ENCODE measurements at places on chromosomes 3 and 15.

GRCh38 chr3:169324452-169324785, 339.1 kb downstream of the MECOM start:
- DNase-seq: peak; percentile 11

DNA sequence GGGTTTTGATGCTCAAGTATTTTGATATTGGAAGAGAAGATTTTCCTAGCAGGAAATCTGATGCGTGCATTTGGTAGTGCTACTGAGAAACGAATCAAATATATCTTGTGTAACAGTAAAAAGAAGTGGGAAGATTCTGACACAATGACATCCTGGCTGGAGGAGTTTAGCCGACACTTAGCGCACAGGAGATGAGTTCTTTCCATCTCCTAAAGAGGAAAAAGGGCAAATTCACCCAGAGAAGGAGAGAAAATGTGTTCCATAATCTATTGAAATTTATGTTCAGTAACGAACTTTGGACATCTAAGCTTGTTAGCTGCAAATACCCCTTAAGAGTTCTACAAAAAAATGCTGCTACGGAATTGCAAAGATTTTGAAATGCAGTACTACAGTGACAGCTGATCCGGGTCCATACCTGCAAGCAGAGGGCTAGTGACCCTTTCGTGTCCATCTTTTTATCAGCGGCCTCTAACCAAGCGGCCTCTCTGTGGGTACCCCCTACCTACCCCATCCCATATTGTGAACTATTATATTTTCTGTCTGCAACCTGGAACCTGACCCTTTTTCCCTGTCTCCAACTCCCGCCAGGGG, 971 bp downstream of the CPOX start:
- no peak for DNase-seq

DNA sequence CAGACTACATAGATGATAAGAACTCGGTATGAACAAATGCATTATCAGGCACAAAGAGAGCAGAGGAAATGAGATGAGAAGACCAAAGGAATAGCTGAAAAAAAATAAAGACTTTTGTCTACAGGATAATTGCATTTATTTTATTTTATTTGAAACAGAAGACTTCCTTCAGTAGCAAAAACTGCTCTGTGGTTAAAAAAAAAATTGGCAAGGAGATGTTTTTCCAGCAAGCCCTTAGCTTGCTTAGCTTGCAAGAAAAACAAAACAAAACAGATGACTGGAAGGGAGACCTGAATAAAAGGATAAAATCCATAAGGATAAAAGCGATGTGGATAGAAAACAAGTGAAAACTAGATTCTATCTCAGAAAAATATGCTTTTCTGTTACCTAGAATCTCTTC, 9.1 kb upstream of the PPM1L start:
- DNase-seq: no peak

DNA sequence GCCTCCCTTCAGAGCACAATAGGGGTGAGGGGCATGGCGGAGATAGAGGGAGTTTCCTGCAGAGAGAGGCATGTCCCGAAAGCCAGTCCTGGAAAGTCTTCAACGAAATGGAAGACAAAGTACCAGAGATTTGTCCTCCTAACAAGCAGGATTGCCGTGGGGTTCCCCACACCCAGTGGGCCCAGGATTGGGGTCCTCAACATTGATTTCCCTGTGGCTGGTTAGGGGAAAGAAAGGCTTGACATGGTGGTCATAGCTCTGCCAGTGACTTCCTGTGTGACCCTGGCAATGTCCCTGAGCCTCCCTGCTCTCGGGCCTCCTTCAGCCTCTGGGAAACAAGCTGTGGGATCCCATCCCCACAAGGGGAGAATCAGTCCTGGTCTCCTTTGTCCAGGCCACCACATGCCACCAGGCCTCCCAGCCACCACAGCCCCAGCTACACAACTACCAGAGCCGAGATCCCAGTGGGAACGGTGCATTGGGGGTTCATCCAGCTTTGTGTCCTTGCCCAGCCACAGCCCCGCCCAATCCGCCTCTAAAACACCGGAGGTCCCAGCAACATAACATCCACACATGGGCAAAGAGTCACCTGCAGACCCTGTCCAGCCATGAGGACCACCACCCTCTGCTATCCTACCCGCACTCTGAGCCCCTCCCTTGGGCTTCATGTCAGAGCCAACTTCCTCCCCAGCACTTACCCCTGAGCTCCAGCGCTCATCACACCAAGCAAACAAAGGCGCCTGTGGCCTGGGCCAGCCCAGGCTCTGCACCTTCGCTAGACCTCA, 63.0 kb downstream of the ADAMTS17 start:
- DNase-seq: no peak

GRCh38 chr15:60652870-60653269, 173.9 kb upstream of the ICE2 start:
- DNase-seq: no peak

- DNase-seq: no peak
Observed at GRCh38 chr3:71450162-71450561, 133.4 kb downstream of the FOXP1 start.

GRCh38 chr15:40353697-40354096, 2.9 kb downstream of the PHGR1 start:
- no peak for DNase-seq

GRCh38 chr3:25782938-25783660, at the start of gene NGLY1:
Gene NGLY1, minus strand, starts transcription at chr3:25783443. Its CDS starts 53 bp downstream, at chr3:25783390.
- DNase-seq: peak; percentile 83

- DNase-seq: no peak
Observed at GRCh38 chr3:129890125-129890524, 3.4 kb downstream of the TMCC1 start.

- no peak for DNase-seq
Observed at GRCh38 chr3:143168855-143169192, 49.3 kb downstream of the CHST2 start.

GRCh38 chr15:83694015-83694414, 40.1 kb downstream of the ADAMTSL3 start:
- no peak for DNase-seq

- no peak for DNase-seq
Observed at GRCh38 chr15:60589728-60590127, 110.8 kb upstream of the ICE2 start.

DNA sequence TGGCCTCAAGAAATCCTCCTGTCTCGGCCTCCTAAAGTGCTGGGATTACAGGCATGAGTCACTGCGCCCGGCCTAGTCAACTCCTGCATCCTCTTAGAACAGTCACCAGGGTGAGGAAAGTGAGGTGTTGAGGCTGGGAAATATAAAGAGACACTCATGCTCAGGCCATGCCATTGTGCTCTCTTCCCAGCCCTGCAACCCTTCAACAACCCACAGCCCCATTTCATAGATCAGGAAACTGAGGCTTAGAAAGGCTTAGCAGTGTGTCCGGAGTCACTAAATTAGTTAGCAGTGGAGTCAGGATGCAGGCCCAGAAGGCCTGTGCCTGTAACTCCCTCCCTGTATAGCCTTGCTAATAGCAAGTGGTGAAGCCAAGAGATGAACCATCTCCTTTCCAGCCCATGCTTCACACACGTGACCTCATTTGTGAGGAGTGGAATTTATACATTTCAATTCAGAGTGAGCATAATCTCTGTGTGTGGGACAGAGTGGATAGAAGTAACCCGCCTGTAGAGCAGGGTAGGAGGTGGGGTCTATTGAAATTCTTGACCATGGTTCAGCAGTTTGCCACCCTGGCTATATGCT, 51.7 kb upstream of the USP3 start:
- DNase-seq: no peak

DNA sequence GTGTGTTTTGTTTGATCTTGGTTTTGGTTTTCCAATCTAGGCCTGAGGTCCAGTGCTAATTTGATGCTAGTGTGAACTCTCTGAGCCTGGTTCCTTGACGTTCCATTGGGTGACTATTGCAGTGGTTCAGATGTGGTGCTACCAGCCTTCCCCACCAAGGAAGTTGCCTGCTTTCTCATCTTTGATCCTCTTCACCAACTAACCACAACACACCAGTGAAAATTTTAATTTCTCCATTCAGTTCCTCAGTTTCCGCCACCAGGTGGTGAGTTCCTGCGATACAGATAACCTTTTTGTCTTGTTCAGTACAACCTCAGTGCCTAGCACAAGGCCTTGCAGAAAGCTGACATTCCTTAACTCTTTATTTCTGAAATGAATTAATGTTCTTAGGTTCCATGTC, 337.4 kb upstream of the TPRG1 start:
- DNase-seq: no peak

DNA sequence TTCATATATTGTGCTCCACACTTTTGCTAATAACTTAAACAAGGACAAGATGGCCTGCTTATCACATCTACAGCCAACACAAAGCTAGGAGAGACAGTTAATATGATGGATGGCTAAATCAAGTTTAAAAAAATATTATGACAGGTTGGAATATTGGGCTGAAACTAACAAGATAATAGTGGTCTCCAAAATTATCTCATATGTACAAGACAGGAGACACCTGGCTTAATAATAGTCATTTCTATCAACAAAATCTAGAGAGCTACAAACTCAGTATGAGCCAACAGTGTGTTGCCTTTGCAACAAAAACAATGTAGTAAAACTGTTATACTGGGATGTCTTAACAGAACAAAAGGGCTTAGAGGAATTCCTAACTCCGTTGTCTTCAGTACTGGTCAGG, 317.1 kb upstream of the COL8A1 start:
- DNase-seq: no peak

DNA sequence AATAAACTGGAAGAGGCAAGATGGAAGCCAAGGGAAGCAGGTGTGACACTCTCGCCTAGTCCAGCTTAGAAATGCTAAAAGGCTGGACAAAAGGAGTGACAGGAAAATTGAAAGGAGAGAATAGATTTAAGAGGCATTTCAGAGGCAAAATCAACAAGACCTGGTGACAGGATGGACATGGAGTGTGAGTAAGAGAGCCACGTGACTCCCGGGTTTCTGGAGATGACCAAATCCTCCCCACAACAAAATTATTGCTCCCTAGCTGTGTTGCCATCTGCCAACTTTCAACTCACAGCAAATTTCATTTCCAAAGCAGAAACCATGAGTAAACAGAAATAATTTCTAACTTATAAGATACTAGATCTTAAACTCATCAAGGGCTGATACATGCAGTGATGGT, 52.6 kb downstream of the MTHFS start:
- no peak for DNase-seq

DNA sequence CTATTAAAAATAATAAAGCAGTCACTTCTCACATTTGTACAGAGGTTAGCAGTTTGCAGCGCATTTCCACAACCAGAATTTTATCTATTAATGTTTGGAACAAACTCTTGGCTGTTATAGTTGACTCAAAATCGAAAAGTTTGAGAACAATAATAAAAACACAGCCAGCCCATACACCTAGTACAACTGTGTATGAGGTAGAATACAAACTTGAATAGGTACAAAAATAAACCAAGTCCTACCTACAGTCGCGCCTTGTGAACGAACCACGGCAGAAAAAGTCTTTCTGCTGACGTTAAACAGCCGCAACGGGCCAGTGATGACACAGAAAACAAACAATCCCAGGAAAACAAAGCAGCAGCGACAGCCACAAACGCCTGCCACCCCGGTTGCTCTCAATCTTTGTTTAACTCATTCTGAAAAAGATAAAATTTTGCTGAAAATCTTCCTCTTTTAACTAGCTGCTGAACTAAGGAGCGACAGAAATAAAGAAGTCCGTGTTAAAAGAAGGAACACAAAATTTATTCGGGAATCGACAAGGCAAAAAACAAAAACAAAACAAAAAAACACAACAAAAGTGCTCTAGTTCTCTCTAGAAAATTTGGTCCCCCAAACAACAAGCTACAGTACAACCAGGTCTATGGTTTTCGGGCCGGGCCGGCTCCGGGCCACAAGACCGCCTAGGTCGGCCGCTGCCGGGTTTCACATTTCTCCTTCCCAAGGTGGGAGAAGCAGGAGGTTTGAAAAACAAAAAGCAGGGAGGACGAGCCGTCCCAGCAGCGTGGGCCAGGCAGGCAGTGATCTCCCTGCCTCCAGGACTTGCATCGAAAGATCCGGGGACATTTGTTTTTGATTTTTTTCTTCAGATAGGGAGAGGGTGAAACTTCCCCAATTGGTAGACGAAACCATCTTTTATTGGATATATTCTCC, 2.9 kb downstream of the FOXL2 start:
- no peak for DNase-seq

GRCh38 chr15:95929232-95929846, 401.2 kb upstream of the NR2F2 start:
- DNase-seq: no peak

DNA sequence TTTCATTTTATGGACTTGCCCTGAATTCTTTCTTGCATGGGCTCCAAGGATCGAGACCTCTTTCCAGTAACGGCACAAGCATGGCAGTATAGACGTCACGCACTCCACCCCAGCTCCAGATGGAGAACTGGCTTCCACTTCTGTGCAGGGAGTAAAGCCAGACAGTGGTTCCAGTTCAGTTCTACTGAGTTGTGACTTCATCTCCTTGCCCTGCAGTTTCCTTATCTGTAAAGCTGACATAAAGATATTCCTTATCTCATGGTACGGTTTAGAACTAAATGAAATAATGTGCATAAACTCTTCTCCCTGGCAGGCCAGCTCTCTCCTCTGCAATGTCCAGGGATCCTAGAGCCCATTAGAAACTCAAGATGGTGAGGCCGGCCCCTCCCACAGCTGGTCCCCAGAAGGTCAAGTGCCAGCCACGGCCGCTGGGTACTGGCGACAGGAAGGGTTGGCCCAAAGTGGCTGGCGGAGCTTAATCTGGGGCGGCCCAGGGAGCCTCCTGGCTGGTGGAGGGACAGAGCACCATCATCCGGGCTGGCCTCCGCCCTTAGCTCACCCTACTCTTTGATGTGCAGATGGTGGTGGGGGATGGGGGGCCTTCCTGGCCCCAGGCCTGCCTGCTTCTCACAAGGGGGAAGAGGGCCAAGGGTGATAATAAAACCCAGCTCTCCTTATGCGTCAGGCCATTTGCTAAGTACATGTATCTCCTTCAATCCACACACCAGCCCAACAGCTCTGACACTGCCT, 7.2 kb downstream of the MESP2 start:
- DNase-seq: no peak

DNA sequence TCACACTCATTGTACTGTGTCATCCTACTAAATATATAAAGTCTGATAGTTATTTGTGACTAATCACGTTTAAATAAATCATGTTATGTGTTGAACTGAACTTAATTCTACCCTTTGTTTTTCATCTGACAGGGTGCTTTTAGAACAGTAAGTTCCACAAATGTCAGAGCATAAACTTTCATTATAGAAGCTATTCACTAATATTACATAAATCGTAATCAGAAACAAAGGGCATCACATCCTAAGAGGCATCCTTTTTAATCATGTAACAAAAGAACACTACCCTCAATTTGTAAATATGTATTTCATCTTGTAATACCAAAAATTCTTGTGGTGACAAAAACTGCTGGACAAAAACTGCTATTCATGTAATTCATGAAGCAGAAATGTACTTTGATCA, 50.8 kb downstream of the KCNH8 start:
- DNase-seq: no peak

- no peak for DNase-seq
Observed at GRCh38 chr15:64634576-64635498, 140.6 kb downstream of the RBPMS2 start.

GRCh38 chr3:9630550-9631139, 18.7 kb upstream of the MTMR14 start:
- no peak for DNase-seq

GRCh38 chr3:53518495-53518981, 24.1 kb downstream of the CACNA1D start:
- no peak for DNase-seq

GRCh38 chr3:132318451-132318850, 1.2 kb downstream of the ACP3 start:
- DNase-seq: no peak

Measured in globus pallidus (tissue), 1 donor.